Posterior cingulate gyrus (tissue), 11 donors: ENCODE measurements at places on chromosomes 3 and 15.

DNA sequence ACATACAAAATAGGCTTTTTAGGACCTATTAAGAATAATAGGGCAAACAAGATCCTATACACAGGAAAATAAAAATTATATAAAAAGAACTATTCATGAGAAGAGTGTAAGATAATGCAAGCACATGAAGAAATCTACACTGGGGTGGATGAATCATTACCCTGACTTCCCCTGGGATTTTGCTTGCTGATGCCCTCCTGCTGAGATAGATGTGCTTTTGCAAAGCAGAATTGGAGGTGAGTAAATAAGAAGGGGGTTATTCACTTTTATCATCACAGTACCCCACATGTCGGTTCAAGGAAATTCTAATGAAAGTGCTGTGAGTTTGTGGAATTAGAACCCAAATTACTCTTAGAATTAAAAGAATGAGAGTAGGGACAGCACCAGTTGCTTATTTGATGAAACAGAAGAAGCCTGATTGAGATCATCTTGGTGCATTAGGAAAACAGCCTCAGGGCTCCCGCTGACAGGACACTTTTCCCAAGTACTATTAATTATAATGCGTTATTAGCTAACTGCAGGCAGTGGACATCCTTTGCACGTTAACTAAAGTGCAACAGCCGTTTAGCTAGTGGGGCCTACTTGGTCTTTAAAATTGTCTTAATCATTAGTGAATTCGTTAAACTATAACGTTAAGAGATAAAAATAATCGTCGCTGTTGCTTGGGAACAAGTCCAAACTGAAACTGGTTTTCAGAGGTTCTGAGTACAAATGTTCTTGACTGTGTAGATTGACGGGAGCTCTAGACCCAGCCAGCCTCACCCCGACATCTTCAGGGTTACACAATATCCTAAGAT, 48.4 kb downstream of the SLC2A2 start:
- no peak for DNase-seq

GRCh38 chr15:100726421-100727190, 124.2 kb downstream of the ASB7 start:
- peak; percentile 35 for DNase-seq

- no peak for DNase-seq
Observed at GRCh38 chr3:146550743-146551510, 6.5 kb upstream of the PLSCR1 start.

DNA sequence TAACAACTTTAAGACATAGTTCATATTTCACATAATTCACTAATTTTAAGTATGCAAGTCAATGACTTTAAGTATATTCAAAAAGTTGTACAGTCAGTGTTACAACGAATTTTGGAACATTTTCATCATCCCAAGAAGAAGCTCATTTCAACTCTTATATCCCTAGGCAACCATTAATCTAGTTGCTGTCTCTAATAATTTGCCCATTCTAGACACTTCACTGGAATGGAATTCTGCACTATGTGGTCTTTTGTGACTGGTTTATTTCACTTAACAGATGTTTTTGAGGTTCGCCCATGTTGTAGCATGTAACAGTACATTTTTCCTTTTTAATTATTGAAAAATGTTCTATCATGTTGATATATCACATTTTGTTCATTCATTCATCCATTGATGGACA, 104.2 kb upstream of the SPRED1 start:
- no peak for DNase-seq

- no peak for DNase-seq
Observed at GRCh38 chr3:51434746-51435327, 43.8 kb downstream of the RBM15B start.

GRCh38 chr15:80374441-80374840, 29.7 kb upstream of the ARNT2 start:
- no peak for DNase-seq

DNA sequence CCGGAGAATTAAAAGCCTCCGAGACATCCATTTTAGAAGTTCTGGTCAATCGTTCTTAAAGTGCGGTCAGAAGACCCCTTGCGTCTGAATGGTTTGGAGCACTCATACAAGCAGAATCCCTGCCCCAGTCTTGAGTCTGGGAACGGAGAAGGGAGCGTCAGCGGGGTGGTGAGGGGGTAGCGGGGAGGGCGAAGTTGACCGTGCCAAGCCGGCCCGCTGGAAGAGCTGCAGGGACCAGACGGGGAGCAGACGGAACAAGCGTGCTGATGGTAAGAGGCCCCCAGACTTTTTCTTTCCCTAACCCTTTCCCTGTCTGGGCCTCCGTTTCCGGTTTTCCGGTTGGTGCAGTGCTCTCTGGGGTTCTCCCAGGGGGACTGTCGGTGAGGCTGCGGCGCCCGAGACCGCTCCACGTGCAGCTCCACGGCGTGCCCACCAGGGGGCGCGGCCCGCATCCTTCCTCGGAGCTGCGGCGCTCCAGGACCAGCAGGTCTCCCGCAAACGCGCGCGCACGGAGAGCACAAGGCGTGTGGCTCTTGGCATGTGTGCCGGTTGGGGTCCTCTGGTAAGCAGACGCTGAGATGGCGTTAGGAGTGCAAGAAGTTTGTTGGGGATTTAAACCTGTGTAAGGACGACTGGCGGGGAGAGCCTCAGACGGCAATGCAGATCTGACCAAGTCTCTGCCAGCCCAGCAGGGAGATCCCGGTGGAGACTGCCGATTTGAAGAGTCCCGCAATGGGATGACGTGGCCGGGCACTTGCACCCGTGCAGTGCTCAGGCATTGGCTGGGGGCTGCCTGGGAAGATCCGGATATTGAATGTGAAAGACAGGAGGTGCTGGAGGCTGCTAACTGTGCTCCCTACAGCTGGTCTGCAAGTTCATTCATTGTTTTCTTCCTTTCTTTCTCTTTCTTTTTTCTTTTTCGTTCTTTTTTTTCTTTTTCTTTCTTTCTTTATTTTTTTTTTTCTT, 19.2 kb upstream of the CORO2B start:
- peak; percentile 96 for DNase-seq

DNA sequence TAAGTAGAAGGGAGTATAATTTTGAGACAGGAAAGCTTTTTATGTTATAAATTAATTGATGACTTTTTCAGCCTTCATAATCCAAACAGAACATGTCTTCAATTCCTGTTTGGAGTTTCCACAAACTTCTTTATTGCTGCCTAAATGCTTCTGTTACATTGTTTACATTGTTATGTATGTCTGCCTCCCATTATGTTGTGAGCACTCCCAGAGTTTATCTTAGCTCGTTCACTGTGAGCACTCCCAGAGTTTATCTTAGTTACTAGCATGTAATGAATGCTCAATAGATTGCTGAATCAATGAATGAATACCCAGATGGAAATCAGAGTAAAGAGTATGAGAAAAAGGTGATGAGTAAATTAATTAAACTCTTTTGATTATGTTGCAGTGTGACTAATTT, 1178.0 kb downstream of the ROBO1 start:
- DNase-seq = no peak

- no peak for DNase-seq
Observed at GRCh38 chr3:59545374-59545773, 495.5 kb upstream of the CFAP20DC start.

DNA sequence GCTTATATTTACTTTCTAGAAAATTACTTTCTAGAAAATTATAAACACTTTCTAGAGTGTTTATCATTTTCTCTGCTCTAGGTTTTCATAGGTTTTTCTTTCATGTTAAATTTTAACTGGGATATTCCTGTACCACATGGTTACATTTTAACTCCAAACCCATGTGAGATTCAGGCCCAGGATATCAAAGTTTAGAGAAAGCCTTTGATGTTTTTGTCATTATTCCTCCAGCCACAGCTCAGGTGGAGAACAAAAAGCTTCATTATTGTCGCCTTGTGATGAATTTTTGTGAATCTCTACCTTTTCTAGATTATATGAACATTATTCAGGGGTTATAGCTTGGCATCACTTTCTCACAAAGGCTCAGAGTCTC, 816.0 kb downstream of the SQOR start:
- DNase-seq = no peak

- no peak for DNase-seq
Observed at GRCh38 chr3:106640353-106640752, 736.9 kb upstream of the CCDC54 start.

DNA sequence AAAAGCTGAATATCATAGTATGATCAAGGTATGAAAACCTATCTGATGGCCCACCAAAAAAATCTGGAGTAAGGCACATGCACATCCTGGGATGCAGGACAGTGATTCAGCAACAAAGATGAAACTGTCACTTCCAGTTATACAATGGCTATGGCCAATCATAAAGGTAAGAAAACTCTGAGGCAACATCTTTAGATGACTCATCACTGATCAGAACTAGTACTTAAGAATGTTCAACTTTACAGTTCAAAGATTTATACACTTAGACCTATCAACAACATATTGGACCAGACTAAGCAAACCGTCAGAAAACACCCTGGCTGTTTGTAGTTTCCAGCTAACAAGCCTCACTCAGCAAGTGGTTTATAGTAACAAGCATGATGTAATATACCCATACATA, 21.3 kb upstream of the PLCH1 start:
- DNase-seq = no peak

GRCh38 chr3:71874618-71875017, 89.7 kb upstream of the PROK2 start:
- no peak for DNase-seq

GRCh38 chr3:51382947-51383578, 2.0 kb upstream of the MANF start:
- no peak for DNase-seq

GRCh38 chr3:10888518-10889090, 72.6 kb downstream of the SLC6A11 start:
- no peak for DNase-seq

GRCh38 chr3:182969277-182969676, 11.1 kb downstream of the DCUN1D1 start:
- no peak for DNase-seq

GRCh38 chr3:182925330-182925943, 54.9 kb downstream of the DCUN1D1 start:
- no peak for DNase-seq

DNA sequence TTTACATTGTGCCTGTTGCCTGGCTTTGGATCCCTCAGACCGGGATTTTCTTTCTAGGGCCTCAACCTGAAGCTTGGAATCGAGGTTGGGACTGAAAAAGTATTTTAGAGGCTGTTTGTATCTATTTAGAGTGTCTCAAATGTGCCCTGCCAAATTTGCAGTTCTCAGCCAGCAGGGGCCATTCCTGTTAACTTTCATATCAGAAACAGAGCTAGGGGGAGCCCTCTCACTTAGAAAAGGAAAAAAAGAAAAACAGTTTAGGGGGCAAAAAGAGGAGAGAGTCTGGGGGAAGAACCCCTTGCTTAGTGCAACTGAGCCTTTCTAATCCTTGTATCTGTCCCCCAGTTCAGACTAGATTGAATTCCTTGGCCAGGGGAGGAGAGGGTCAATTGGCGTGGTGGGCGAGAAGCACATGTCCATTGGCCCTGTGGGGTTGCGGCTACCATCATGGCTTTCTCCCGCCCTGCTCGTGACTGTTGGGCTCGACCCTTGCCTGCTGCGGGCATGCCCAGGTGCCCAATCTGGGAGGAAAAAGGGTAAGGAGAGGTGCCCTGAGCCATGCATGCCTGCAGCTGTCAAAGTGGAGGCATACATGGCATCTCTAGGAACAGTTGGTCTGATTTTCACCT, 101.6 kb downstream of the CFAP44 start:
- no peak for DNase-seq

GRCh38 chr3:112763258-112763657, 83.4 kb downstream of the CD200R1L start:
- DNase-seq = no peak

DNA sequence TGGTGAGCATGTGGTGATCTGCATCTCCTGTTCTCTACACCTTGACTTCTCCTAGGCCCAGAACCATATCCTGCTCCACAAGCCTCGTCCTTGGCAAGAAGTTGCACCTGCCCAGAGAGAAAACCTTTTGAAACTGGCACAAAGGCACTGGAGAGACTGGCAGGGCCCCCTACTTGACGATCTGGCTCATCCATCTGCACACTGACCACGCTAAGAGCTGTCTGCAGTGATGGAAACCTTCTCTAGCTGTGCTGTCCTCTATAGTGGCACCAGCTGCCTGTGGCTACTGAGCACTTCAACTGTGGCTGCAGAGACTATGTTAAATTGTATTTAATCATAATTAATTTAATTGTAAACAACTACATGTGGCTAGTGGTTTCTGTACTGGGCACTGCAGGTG, 26.2 kb upstream of the SRP14 start:
- no peak for DNase-seq

DNA sequence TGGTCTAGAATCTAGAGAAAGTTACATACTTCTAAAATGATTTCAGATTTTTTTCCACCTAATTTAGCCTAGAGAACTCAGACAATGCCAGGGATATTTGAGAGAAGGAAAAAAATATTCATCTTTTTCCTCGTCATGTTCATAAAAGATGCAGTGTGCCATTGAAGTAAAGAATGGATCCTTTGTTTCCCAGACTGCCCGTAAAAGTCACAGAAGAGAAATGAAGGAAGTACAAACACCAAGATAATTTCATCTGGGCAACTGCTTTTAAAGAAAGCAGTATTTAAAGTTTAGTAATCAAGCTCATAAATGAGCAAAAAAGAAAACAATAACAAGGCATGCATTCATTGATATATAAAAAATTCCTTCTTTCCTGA, 47.2 kb downstream of the TTC23 start:
- no peak for DNase-seq

DNA sequence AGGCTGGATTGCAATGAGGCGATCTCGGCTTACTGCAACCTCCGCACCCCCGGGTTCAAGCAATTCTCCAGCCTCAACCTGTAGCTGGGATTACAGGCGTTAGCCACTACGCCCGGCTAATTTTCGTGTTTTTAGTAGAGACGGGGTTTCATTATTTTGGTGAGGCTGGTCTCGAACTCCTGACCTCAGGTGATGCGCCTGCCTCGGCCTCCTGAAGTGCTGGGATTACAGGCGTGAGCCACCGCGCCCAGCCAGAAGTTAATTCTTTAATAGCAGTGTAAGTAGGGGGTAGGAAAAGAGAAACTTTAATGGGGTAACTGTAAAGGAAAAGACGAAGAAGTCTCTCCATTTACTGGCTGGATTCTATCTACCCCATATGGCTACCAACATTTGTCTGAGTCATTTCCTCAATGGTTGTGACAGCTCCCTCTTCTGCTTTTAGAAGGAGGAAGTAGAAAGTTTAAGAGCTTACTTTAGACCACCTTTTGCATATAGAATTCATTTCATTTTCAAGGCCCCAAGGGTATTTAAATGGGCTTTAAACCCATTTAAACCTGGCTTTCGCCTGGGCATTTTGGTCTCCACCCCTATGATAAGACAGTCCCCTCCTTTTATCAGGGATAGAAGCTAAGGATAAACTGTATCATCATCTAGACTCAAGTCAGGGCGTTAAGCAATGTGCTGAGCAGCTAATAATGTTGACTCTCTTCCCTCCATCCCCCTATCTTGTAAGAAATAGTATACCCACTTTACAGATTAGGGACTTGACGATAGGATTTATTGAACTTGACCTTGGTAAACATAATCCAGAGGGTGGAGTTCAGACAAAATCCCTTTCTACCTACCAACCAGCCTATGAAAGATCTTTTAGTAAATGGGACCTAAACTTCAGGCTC, 1.1 kb upstream of the CDV3 start:
- DNase-seq = no peak

DNA sequence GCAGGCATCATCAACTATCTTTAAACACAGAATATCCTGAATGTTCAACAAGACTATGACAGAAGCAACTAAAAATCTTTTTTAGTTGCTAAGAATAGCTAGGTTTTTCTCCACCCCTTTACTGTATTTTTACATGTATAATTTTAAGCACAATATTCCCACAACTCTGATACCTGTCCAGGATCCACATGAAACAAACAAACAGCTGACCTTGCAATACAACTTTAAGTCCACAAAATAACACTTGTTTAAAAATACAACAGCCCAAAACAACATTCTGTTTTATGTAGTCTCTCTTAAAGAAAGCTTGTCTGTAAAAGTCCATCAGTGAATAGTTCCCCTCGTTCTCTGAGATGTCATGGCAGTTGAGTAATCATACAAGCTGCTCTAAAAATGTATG, 41.1 kb downstream of the IFT57 start:
- no peak for DNase-seq
